ENCODE measurements at places on chromosomes 3 and 15.

DNA sequence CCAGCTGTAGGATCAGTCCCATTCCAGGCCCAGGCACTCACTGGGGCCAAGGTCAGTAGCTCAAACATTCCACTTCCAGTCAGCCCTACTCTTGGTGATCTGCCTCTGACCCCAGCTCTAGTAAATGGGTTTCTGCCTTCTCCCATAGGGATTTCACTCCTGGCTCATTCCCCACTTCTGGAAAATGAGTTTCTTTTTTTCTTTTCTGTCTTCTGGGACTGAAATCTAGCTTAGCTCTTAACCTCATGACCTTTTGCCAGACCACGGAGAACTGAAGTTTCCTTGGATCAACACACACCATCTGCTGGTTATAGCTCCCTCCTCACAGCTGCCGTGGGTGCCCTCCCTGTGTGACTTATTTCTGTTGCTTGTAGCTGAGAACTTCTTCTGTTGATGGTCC, 21.3 kb downstream of the MME start:
- no peak for DNase-seq

GRCh38 chr15:68113751-68114150, 59.6 kb downstream of the PIAS1 start:
- DNase-seq = no peak

GRCh38 chr3:59904296-59904695, 854.5 kb upstream of the CFAP20DC start:
- DNase-seq = no peak

GRCh38 chr3:97932387-97932801, 39.8 kb downstream of the RIOX2 start:
- DNase-seq = no peak

DNA sequence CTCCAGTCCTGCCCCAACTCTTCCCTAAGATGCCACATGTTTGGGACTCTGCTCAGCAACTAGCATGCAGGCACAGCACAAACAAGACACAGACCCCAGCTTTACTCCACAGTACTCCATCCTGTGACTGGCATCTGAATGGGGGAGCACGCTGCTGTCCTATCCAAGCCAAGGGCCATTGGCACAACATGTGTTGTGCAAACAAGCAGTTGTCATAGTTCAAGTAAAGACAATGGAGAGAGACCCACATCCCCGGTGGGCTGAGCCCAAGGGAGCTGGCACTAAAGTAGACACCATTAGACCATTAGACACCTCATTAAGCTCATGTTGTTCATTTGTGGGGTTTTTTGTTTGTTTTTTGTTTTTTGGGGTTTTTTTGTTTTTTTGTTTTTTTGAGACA, 132.7 kb downstream of the CHSY1 start:
- no peak for DNase-seq

GRCh38 chr15:83914906-83915305, 261.0 kb downstream of the ADAMTSL3 start:
- DNase-seq = no peak

DNA sequence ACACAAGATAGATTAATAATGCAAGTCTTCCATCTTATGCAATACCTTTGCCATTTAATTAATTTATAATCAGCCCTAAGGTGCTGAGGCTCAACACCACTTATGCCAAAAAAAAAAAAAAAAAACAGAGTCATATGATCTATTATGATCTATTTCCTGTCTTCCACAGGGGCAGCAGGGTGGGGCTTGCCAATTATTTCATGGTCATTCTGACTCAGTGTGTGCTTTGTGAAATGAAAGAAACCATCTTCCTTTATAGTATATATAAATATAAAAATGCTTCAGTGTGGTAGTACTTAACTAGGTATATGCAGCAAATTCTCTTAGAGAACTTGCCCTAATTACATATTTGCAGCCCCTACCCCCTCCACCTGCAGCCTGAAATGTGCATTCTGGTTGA, 7.2 kb upstream of the RARB start:
- no peak for DNase-seq

- DNase-seq = no peak
These were observed 34.0 kb upstream of the DUSP7 start for GRCh38 chr3:52090131-52090932.

DNA sequence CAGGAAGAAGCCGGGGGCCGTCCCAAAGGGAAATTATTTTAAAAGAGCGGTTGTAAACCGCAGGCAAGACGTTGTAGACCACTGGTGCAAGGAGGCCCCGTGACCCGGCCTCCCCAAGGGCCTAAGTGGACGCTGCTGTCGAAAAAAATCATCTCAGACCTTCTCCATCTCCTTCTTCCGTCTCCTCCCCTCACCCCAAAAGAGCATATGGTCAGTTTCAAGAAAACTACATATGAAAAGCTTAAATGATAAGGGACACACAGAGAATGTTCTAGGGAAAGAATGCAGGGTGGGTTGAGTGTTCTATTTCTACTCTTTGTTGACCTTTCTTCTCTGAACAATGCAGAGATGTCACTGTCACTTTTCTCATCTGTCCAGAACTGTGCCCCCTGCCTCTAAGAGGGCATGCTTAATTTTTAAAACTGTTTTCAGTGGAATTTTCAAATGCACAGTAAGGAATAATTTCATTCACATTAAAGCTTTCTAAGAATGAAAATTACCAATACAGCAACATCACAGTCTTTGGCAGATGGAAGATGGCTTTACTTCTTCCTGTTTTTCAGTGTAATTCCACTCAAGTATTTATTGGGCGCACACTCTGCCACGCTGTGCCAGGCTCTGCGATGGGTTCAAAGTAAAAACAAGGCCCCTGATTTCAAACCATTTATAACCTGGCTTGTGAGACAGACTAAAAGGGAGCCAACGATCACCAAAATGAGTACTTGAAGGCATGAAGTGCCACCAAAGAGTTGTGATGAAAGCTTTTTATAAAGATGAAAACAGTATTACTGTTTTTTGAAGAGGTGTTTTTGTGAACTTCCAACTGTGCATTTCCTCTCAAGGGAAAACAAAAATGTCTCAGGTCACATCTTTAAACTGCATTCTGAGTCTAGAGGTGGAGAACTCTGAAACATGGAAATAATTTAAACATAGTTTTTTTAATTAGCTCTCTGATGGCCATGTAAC, 891 bp upstream of the TOP2B start:
- no peak for DNase-seq

DNA sequence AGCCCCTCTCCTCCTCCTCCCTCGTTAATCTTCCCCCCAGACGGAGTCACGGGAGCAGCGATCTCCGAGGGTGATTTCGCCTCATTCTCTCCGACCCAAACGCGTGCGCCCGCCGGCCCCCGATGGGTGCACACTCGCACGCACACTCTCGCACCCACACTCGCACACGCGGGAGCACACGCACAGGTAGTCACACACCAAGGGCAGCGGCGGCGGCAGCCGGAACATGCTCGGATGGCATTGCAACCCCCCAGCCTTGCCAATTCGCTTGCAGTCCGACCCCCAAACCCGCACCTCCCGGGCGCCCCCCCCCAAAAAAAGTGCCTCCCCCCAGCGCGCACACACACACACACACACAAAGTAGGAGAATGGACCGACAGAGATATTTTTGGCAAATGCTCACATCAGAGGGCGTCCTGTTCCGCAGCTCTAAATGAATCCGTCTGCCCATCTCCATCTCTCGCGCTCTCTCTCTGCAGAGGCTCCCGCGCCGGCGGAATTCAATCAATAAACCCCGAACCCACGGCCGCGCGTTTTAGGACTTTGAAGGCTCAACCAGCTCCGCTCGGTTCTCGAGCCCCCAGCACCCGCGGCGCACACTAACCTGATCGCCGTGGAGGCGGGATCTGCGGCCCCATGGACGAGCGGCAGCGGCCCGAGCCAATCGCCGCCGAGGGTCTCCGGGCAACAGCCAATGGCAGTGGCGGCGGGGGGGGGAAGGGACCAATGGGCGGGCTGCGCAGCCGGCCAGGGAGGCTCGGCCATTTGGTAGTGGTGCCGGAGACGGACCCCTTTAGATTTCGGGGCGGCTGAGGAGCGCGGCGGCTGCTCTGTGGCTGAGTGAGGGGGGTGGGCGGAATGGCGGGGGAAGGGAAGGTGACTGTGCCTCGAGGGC, at the start of gene ANP32A:
Gene ANP32A, minus strand, starts transcription at position 601 of the 895 bp plus-strand sequence. Its CDS starts 144 bp downstream, at position 457.
- DNase-seq = peak; percentile 95

GRCh38 chr3:56890448-56891091, 88.8 kb upstream of the ARHGEF3 start:
- DNase-seq = peak; percentile 58

DNA sequence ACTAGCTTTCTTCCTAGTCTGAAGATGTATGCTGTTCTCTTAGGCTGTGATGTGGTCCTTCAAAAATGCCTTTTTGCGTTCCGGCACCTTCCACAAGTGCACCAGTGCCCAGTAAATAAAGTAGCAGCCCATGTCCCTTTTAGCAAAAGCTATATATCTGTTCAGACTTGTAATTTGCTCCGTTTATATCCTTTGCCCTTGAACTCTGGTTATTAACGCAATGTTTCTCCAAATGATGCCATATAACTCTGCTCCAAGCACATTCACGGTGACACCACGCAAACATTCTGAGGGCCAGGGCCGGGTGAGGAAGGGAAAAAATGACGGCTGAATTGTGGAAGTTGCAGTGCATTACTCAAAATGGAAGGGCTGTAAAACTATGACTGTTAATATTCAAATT, 1001.1 kb upstream of the NR2F2 start:
- DNase-seq = no peak

DNA sequence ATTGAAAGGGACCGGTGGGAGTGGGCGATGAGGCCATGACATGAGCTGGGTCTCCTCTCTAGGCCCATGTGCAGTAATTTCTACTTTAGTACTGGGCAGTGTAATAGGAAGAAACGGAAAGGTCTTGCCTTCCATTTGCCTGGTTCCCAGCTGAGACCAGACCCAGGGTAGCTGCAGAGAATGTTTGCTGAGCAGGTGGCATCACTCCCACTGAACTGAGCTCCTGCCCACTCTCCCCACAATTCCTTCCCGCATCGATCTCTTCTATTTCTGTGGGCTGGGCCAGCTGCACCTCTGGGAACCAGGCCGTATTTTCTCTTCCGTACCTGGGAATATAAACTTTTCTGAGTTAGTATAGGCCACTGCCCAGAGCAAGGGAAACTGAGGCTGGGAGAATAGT, 15.8 kb downstream of the ESYT3 start:
- no peak for DNase-seq

GRCh38 chr3:156300929-156301840, 180.8 kb downstream of the KCNAB1 start:
- no peak for DNase-seq

- no peak for DNase-seq
These were observed 38.9 kb downstream of the CACNA2D2 start for GRCh38 chr3:50464569-50464968.

DNA sequence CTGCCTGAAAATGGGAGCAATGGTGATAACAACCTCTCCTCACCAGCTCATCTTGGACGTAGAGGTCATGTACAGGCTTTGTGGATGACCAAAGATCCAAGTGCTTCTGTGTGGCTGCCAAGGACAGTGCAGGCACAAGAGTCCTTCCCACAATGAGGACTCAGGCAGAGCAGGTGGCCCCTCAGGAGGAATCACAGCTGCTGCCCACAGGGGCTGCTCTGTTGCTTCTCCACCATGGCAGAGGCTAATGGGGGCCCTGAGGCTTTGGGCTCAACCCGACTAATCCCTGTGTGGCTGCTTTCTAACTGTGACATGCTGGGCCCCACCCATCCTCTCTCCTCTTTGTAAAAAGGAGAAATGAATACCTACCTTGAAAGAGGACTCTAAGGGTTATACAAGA, 58.1 kb upstream of the MRPS22 start:
- DNase-seq = no peak

DNA sequence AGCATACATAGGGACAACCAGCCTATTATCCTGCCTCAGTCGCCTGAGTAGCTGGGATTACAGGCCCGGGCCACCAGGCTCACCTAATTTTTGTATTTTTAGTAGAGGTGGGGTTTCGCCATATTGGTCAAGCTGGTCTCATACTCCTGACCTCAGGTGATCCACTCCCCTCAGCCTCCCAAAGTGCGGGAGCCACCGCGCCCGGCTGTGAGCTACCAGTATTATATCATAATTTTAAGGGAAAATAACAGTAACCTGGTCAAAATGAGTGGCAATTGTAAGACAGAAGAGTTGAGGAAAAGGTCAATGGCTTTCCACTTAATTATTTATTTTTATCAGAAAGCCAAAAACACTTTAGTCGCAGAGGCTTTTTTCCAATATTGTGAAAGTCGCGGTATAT, 652.6 kb upstream of the BCHE start:
- no peak for DNase-seq

DNA sequence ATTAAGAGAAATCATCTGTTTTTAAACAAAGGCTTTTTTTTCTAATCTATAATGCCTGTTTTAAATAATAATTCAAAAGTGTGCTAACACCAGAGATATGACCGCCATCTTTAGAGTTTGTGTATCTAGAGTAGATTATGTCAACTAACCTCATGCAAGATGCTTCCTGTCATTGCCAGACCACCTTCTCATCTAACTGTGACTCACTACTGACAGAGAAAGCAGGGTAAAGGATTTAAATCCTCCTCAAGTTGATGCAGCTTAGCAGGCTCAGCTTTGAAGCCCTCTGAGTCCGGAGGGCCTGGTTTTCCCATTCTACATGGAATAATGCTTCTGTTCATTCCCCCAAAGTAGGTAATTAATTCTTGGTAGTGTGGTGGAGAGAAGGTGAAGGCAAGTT, 108.5 kb downstream of the ECT2 start:
- no peak for DNase-seq

DNA sequence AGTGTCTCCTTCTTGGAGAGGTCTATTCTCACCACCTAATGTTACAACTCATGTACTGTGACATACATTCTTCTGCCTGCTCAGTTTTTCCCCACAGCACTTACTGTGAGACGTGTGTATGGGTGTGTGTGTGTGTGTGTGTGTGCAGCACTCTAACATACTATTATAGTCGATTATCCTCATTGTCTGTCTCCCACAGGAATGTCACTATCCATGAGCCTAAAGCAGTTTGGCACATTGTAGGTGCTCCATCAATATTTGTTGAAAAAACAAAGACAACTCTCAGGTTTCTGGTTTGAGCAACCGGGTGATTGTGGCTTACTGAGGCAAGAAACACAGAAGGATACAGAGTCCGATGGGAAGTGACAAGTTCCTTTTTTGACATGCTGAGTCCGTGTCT, 8.6 kb upstream of the ZNF148 start:
- no peak for DNase-seq

DNA sequence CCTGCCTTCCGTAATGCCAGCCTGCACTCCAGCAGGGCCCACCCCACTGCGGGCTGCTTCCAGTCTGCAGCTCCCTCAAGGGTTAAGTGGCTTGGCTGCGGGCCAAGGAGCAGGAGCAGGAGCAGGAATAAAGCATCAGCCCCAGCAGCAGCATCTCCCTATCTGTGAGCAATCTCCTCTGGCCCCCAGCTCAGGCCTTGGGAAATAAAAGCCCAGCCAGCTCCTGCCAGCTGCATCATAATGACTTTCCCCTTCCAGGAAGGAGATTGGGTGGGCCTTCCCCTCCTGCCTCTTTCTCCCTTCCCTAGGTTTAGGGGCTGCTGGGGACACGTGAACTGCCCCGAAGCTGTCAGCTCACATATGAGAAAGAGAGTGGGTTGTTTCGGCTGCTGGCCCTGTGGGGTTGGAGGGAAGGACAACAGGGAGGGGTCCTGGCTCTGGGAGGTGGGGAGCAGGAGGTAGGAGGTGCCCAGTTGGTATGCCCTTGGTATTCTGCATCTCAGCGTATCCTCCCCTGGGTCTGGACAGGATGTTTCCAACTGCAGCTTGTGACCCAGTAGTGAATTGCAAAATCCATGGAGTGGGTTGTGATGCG, 34.6 kb upstream of the FGD5 start:
- no peak for DNase-seq

- DNase-seq = no peak
These were observed 14.1 kb upstream of the SHF start for GRCh38 chr15:45201869-45202268.

GRCh38 chr3:67123914-67124313, 125.8 kb downstream of the KBTBD8 start:
- DNase-seq = no peak

Data from CD4-positive, alpha-beta T cell treated with Interleukin-6 at 100 ng/mL for 8 hours (primary cell).